Stimulated activated CD4-positive, alpha-beta T cell treated with anti-CD3 and anti-CD28 coated beads, Interleukin-15, amount 100 ng/mL, for 1 hour (primary cell): ENCODE measurements at places on chromosomes 2 and 18.

- DNase-seq = no peak
These were observed 118.5 kb downstream of the NRP2 start for GRCh38 chr2:205800773-205801172.

- no peak for DNase-seq
These were observed 43.1 kb downstream of the EDAR start for GRCh38 chr2:108945969-108946368.

GRCh38 chr2:10544252-10544651 is 96.1 kb upstream of the ODC1 start:
- no peak for DNase-seq

DNA sequence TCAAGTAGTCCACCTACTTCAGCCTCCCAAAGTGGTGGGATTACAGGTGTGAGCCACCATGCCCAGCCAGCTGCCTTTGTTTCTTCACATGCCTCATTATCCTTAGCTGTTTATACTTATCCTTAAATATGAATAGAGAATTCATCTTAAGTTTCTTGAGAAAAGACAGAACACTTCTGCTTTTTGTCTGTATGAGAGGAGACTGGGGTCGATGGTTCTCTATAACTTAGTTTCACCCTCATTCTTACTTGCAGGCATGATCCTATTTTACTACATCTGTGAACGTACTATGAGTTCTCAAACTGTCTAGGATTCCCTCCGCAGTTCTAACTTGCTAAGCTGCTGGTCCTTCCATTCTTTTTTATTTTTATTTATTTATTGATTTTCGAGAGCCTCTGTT is 20.4 kb downstream of the PPM1B start:
- no peak for DNase-seq

- DNase-seq = no peak
These were observed 514.7 kb upstream of the CDH7 start for GRCh38 chr18:65235966-65236624.

- no peak for DNase-seq
These were observed 14.3 kb upstream of the MFF start for GRCh38 chr2:227310756-227311110.

DNA sequence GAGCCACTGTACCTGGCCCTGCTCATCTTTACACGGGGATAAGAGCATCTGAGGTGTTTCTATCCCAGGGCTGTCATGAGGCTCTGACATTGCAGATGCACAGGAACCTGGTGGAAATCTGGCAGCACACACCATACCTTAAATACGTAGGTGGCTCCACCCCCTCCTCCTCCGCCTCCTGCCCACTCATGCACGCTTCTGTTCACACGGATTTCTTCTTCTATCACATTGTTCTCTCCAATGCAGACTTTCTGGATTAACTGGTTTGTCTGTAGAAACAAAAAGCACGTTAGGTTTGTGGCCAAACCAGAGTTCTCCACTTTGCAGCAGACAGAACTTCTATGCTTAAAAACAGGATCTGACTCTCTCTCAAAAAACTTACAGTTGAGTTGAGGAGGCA is 118.2 kb downstream of the CLIP4 start:
- no peak for DNase-seq
